ENCODE measurements at places on chromosomes 5 and 9. TPM values are rescaled to one million over a fixed set of nuclear protein-coding genes. Genes with fewer than 3 reads are reported as not detected.

The PCDHGA12 gene
- total RNA-seq: 14.7 TPM

The ELOVL7 gene
- total RNA-seq: under 0.01 TPM

The GFI1B gene
- total RNA-seq: not detected

The DNAJB5 gene
- 8.2 TPM for total RNA-seq

The ALDH1A1 gene
- total RNA-seq: 5.1 TPM

The SPOCK1 gene
- 173 TPM for total RNA-seq

The GPR150 gene
- 2.5 TPM for total RNA-seq

The SUSD3 gene
- 0.19 TPM for total RNA-seq

The TAF1L gene
- not detected for total RNA-seq

The IFNA21 gene
- total RNA-seq: not detected

The MEIKIN gene
- not detected for total RNA-seq

The TMEM232 gene
- 4.8 TPM for total RNA-seq

The GRIA1 gene
- 0.19 TPM for total RNA-seq

The PCDHGB4 gene
- total RNA-seq: 9.6 TPM

The PCDHAC1 gene
- under 0.01 TPM for total RNA-seq

The TOR4A gene
- total RNA-seq: 31.1 TPM

The MARVELD2 gene
- total RNA-seq: 0.38 TPM

The ADAMTS19 gene
- under 0.01 TPM for total RNA-seq

The LIFR gene
- 34.1 TPM for total RNA-seq

The AFAP1L1 gene
- 9.6 TPM for total RNA-seq

The KLF9 gene
- 52.7 TPM for total RNA-seq

The SLC36A2 gene
- not detected for total RNA-seq

The TNC gene
- 35.2 TPM for total RNA-seq

The AGXT2 gene
- not detected for total RNA-seq

The MAN2A1 gene
- total RNA-seq: 68.4 TPM

The DAB2 gene
- 34.1 TPM for total RNA-seq

The SOX30 gene
- total RNA-seq: not detected

The PCDHGA6 gene
- 3.1 TPM for total RNA-seq

The PCA3 gene
- total RNA-seq: under 0.01 TPM

The FAM13B gene
- total RNA-seq: 15.3 TPM

The ARHGEF39 gene
- total RNA-seq: 3.6 TPM

The SLC36A3 gene
- not detected for total RNA-seq

The PRLR gene
- under 0.01 TPM for total RNA-seq

The PIP5K1B gene
- total RNA-seq: not detected

The SLC22A4 gene
- 2.3 TPM for total RNA-seq

The LCN1 gene
- under 0.01 TPM for total RNA-seq

The ANAPC2 gene
- 21.5 TPM for total RNA-seq

The CCDC192 gene
- total RNA-seq: not detected

The PROB1 gene
- total RNA-seq: 1.2 TPM

The CFAP77 gene
- total RNA-seq: not detected

The PCDHGA10 gene
- 1.2 TPM for total RNA-seq

The PRSS3 gene
- total RNA-seq: 6.5 TPM

The FOXD4L3 gene
- total RNA-seq: under 0.01 TPM

The RNF183 gene
- not detected for total RNA-seq

The SLCO6A1 gene
- not detected for total RNA-seq

The FCN1 gene
- not detected for total RNA-seq

The HAUS6 gene
- 19.9 TPM for total RNA-seq

The RFESD gene
- total RNA-seq: 2.1 TPM

The SNX24 gene
- 22.6 TPM for total RNA-seq

The NEUROG1 gene
- not detected for total RNA-seq

The CARTPT gene
- total RNA-seq: not detected

The CDKN2B-AS1 gene
- 3.7 TPM for total RNA-seq
